ENCODE measurements at places on chromosomes 1 and 21. TPM values are rescaled to one million over a fixed set of nuclear protein-coding genes. Genes with fewer than 3 reads are reported as not detected.

The OR2AK2 gene
- not detected for total RNA-seq

The CA14 gene
- not detected for total RNA-seq

The NHLH1 gene
- total RNA-seq = 0.07 TPM

The RPE65 gene
- not detected for total RNA-seq

The CSMD2 gene
- total RNA-seq = 14.4 TPM

The OR2L8 gene
- not detected for total RNA-seq

The PTPN22 gene
- 4.7 TPM for total RNA-seq

The CYP4A11 gene
- not detected for total RNA-seq

The TBX15 gene
- total RNA-seq = 2.9 TPM

The ANKRD34A gene
- total RNA-seq = 0.98 TPM

The SMCP gene
- not detected for total RNA-seq

The PRKAA2 gene
- total RNA-seq = 4.4 TPM

The PTPN7 gene
- total RNA-seq = not detected

The C21orf91 gene
- total RNA-seq = 4.9 TPM

The TRIM58 gene
- total RNA-seq = 0.13 TPM

The IFNAR1 gene
- 49.9 TPM for total RNA-seq

The PDE4B gene
- 34.4 TPM for total RNA-seq

The CDA gene
- 0.92 TPM for total RNA-seq

The UBE2U gene
- not detected for total RNA-seq

The EVI5 gene
- total RNA-seq = 54.2 TPM

The CLCA2 gene
- 0.72 TPM for total RNA-seq

The LIN28A gene
- not detected for total RNA-seq

The MROH7 gene
- 0.73 TPM for total RNA-seq

The SPATA21 gene
- total RNA-seq = not detected

Measured in smooth muscle cell of the pulmonary artery (primary cell).